ENCODE measurements at places on chromosomes 3 and 15. TPM values are rescaled to one million over a fixed set of nuclear protein-coding genes. Genes with fewer than 3 reads are reported as not detected.

Gene WDR49
- 0.91 TPM for total RNA-seq

Gene THUMPD3
- 62.4 TPM for total RNA-seq

Gene NEDD4
- total RNA-seq, result 14.2 TPM

Gene SKOR1
- total RNA-seq, result 0.75 TPM

Gene GPR149
- total RNA-seq, result not detected

Gene TRIM59
- 24.5 TPM for total RNA-seq

Gene COLQ
- total RNA-seq, result 9.2 TPM

Gene ACKR4
- total RNA-seq, result not detected

Gene BCL2A1
- total RNA-seq, result not detected

Gene HHLA2
- total RNA-seq, result not detected

Gene GOLGA8G
- not detected for total RNA-seq

Gene TMEM212
- not detected for total RNA-seq

Gene ONECUT1
- total RNA-seq, result 341 TPM

Gene EPHB3
- total RNA-seq, result 11.7 TPM

Gene MYO9A
- 32.0 TPM for total RNA-seq

Gene LEKR1
- 4.1 TPM for total RNA-seq

Gene C3orf80
- total RNA-seq, result 0.50 TPM

Gene CCDC50
- 66.3 TPM for total RNA-seq

Gene ITIH1
- 14.1 TPM for total RNA-seq

Data from progenitor cell of endocrine pancreas (in vitro differentiated cells).